Astrocyte of the cerebellum (primary cell): ENCODE measurements at places on chromosomes 6 and 20.

GRCh38 chr6:28901831-28902230, 22.0 kb downstream of the TRIM27 start:
- no peak for DNase-seq

- no peak for DNase-seq
These were observed 25.8 kb upstream of the CD93 start for GRCh38 chr20:23111944-23112342.

DNA sequence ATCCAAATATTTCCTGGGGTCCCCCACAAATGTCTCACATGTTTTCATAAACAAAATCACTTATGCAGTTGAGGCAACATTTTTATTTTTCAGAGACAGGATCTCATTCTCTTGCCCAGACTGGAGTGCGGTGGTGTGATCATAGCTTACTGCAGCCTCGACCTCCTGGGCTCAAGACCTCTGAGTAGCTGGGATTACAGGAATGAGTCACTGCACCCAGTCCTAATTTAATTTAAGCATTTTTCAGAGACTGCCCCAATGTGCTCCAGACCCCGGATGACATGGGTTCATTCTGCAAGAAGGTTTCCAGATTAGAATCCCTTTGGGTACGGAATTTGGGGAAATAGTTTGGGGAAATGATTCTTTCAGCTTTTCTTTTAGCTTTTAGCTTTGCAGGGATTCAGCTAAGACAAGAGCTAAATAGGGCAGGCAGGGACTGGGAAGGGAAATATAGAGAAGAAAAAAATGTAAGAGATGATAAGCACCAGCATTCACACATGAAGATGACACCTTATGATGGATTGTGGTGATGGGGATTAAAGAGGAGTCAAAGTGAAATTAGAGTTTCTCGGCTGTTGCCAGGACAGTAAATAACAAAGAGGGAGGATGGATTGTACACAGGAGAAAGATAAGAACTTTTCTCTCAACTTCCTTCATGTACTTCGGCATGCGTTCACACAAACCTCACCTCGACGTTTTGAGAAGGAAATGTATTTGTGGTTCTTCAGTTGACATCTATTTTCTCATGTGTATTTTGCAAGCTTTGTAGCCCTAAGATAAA, 169.4 kb upstream of the TAB2 start:
- DNase-seq: no peak

DNA sequence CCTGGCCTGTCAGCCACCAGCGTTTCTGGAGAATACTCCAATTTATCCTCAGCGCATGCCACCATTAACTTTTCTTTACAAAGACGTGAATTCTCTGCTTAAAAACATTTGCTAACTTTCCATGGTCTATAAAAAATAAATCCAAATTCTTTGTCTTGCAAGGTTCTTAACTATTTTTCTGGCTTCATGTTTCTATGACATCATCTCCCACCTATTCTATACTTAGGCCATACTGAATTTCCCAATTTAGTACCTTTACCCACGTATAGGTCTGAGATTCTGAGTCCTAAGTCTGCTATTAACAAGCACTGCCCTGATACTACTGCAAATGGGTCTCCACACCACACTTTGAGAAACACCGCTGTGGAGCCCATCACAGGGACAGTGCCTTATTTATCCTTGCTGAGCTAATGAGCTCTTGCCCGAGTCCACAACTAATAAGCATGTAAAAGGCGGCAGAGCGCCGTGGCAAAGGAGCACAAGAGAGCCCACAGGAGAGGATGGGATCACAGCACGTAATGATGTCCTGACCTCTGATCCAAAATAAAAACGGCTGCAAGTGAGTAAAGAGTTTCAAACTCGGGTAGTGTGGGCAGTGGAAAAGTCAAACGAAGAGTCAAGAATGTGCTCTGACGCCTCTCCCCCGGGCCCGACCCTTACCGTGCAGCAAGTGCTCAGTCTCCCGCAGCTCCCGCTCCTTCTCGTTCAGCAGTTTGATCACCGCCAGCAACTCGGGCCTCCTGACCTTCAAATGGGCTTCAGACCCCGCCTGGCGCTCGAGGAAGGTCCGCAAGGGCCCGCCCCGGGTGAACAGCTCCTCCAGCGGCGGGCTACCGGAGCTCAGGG, 519 bp downstream of the MTRF1L start:
- no peak for DNase-seq

DNA sequence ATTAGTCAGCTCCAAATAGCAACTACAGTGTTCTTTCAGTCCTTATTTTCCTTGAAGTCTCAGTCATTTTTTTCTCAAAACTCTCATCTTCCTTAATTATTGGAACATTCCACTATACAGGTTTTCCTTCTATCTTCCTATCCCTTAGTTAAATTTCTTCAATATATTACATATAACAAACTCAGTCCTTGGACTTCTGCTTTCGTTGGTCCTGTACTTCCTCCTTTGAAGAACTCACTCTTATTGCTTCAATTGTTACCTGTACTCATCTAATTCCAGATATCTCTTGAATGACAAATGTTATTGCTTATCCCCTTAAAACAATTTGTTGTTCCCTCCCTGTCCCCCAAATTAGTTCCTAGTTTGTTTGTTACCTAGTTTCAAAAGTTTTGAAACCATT, 67.7 kb upstream of the NOTCH4 start:
- no peak for DNase-seq

DNA sequence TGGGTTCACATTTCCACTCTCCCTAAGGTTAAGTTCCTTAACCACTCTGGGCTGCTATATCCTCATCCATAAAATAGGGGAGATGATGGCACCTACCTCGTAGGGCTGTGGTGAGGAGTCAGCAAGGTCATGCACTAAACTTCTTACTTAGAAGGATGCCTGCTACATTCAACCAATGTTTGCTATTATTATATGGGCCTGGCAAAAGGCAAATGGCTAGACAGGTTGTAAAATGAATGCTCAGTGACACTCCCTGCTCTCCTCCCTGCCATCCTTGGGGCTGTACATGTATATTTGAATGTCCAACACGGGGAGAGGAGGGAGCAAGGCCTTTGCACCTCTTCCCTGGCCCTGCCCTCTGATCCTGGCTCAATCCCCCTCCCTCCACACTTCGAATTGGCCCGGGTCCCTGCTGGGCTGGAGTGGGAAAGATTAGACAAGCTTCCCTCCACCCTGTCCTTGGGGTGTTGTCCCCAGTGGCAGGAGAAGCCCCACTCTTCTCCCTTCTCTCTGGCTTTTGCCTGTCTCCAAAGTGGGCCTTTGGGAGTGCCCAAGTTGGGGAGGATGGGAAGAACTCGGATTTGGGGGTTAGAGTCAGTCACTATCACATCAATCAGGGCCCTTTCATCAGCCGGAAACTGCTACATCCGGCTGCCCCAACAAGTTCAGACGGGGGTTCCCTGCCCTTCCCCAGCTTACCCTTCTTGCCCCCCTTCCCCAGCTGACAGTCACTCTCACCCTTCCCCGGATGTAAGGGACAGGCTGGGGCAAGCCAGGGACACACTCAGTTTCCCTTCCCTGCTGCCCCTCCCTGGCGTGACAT, 36.3 kb upstream of the VEGFA start:
- no peak for DNase-seq

DNA sequence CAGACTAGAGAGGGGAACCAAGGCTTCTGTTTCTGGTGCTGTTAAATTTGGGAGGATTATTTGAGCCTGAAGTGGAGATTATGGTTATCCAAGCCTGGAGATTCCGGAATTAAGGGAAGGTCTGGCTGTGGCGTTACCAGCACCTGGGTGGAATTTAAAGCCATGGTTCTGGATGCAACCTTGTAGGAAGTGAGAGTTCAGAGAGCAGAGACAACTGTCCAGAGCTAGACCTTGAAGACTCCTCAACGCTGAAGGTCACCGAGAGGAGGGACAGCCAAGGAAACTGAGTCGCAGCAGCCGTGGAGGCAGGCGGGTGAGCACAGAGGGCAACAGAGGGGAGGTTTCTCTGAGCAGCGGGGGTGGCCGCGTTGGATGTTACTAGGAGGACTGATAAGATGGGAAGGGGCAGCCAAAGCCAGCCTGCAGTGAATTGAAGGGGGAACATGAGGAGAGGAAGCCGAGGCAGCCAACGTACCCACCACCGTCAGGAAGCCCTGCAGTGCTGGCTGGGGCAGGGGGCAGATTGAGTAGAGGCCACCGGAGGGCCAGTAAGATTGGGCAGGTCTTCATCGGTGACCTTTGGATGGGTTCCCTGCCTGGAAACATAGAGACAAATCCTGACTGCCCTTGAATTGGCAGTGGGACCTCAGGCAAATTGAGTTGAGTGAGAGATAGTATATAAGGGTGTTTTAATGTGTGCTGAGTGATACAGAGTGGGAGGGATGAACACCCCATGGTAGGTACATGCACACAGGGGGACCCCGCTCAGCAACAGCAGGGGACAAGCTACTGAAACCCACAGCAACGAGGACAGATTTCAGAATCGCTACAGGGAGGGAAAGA, 90.3 kb downstream of the SNX5 start:
- DNase-seq: no peak

DNA sequence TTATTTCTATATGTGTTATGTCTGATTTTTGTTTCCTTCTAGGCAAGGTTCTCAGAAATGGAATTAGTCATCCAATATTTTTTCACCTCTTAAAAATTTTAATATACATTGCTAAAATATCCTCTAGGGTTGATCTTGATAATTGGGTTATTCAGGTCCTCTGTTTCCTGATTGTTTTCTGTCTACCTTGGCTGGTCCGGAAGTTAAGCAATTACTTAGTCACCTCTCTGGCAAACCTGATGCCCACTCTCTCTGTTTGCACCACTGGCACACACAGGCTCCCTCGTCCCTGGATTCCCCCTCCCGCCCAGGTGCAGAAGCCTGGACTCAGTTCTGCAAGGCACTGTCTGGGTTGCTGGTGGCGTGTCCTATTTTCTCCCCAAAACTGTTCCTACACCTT, 27.7 kb downstream of the CST9L start:
- no peak for DNase-seq

DNA sequence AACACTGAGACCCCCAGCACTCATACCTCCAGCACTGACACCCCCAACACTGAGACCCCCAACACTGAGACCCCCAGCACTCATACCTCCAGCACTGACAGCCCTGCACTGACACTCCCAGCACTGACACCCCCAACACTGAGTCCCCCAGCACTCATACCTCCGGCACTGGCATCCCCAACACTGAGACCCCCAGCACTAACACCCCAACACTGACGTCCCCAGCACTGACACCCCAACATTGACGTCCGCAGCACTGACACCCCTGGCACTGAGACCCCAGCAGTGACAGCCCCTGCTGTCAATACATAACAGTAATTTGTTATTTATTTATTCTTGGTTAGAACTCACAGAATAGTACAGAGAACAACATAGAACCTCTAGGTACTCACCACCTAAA, 58.0 kb downstream of the ERMARD start:
- DNase-seq: no peak

DNA sequence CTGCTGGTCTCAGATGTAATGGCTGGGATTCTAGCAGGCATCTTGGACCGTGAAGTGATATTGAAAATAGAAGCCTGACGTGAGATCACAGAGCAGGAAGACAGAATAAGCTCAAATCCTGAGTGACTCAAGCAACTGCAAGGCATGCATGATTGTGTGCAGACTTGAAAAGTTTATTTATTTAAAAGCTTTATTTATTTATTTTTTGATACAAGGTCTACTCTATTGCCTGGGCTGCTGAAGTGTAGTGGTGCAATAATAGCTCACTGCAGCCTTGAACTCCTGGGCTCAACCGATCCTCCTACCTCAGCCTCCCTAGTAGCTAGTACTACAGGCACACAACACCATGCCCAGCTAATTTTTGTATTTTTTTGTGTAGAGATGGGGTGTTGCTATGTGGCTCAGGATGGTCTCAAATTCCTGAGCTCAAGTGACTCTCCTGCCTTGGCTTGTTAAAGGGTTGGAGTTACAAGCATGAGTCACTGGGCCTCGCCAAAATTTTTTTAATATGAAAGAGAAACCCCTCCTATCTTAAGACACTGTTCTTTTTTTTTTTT, 40.1 kb upstream of the RNF144B start:
- no peak for DNase-seq

- no peak for DNase-seq
These were observed 2.8 kb downstream of the PROKR2 start for GRCh38 chr20:5313916-5314315.

DNA sequence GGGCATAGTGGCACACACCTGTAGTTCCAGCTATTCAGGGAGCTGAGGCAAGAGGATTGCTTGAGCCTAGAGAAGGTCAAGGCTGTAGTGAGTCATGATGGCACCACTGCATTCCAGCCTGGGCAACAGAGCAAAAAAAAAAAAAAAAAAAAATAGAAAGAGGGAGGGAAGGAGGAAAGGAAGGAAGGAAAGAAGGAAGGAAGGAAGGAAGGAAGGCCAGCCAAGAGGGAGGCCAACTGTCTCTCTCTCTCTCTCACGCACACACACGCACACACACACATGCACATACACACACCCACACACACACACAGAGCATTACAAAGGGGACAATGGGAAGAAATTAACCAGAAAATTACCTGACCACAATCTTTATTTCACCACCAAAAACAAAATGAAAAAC, 50.6 kb upstream of the COL9A1 start:
- no peak for DNase-seq

DNA sequence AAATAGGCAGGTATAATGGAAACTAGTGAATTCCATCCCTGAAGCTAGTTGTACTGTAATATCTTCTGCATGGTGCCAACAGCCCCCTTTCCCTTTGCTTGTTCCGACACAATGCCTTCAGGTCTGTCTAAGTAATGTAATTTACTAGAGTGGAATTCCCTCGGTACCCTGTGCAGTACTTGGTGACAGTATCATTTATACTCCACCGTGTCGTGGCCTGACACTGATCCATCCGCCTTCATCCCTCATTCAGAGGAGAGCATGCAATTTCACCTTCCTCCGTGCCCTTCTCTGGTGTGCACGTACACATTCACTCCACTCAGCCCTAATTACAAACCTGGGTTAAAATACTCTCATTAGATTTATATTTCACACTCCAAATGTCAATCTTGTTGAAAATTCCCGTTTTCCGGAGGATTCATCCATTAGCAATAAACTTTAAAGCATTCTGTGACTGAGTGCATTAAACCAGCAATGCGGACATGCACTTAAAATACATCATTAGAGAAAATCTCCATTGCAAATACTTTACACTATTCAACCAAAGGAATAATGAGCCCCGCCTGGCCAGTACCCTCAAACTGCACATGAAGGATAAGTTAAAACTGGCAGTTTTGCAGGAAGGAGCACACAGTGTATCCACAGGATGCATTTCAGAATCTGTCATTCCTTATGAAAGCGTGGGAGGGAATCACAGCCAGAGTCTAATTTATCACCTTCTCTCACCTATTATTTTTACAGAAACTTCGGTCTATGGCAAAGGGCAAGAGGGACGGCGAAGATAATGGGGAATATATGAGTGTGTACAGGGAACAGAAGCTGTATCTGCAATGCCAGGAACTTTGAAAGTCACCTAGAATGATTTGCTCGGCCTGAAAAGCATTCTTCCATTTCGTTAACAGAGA, 182.5 kb downstream of the GJA10 start:
- no peak for DNase-seq

GRCh38 chr6:133705066-133705465, 183.8 kb upstream of the TCF21 start:
- no peak for DNase-seq

GRCh38 chr6:6737671-6738070, 149.2 kb downstream of the LY86 start:
- no peak for DNase-seq
